Stimulated activated CD4-positive, alpha-beta T cell treated with anti-CD3 and anti-CD28 coated beads, Interleukin-4, amount 100 ng/mL, for 1 hour (primary cell): ENCODE measurements at places on chromosomes 1 and 21.

DNA sequence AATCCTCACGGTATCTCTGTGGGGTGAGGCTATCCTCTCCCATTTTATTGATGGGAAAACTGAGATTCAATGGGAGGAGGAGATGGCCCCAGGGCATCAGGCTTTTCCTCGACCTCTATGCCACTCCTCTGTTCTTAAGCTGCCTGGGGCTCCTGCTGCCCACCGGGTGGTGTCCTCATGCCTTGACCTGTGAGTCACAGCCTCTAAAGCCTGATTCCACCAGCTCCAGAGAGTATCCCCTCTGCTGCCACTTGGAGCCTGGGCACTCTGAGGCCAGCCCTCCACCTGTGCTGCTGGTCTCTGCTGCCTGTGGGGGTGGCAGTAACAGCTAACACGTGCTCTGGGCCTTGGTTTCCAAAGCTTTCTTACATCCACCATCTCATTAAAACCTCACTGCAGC is 241.2 kb downstream of the TRABD2B start:
- DNase-seq = no peak

GRCh38 chr1:16980473-16981268 is at the start of gene MFAP2:
Gene MFAP2 (minus strand): TSS chr1:16980620. CDS start chr1:16978273, 2,347 bp downstream.
- DNase-seq = peak; percentile 12

DNA sequence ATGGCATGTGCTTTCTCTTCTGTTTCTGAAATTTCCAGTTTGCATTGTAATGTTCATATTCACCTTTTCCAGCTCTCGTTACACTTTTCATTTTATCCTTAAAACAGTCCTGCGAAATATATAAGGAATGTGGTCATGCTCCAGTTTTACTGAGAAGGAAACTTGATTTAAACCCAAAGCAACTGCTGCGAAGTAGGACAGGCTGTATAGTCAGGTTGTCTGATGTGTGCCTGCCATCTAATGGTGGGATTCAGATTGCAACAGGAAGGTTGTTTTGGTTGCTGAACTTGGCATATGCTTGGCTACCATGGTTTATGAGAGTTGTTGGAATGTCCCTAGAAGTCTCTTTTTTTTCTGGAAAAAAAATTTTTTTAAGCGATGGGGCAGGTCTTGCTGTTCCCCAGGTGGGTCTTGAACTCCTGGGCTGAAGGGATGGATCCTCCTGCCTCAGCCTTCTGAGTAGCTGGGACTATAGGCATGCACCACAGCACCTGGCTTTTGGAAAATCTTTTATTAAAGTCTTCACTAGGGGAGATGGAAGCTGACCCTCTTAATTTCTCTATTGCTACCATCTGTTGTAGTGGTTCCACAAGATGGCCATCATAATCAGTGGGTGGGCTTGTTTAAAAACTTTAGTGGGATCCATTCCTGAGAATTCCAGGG is 86.9 kb downstream of the UCK2 start:
- peak; percentile 40 for DNase-seq

DNA sequence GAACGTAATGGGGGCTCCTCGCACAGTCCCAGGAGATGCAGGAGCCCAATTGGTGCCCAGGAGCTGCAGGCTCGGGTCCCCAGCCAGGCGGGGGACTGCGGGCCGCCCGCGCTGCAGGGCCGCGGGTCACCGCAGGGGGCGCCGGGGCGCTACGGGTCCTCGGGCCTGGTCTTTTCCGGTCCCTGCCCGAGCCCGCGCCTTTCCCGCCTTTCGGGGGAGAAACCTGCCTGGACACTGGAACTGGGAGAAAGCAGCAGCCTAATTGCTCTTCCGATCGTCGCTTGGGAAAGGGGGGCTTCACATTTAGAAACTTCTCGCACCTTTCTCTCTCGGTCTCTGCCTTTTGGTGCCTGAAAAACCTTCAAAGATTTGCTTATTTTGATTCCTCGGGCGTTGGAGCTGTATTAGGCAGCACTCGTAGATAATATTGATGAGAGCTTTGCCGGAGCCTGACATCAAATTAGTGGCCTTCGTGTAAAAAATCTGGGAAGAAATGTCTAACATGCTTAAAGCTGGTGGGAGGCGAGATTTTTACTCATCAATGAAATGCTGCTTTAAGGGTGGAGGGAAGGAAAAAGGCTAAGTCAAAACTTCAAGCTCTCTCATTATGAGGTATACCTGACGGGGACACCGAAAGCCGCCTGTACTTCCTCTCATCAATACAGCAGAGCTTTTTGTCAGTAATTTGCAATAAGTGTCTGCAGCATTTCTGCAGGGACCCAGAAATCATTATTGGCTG is 12.6 kb upstream of the BARHL2 start:
- DNase-seq = no peak

DNA sequence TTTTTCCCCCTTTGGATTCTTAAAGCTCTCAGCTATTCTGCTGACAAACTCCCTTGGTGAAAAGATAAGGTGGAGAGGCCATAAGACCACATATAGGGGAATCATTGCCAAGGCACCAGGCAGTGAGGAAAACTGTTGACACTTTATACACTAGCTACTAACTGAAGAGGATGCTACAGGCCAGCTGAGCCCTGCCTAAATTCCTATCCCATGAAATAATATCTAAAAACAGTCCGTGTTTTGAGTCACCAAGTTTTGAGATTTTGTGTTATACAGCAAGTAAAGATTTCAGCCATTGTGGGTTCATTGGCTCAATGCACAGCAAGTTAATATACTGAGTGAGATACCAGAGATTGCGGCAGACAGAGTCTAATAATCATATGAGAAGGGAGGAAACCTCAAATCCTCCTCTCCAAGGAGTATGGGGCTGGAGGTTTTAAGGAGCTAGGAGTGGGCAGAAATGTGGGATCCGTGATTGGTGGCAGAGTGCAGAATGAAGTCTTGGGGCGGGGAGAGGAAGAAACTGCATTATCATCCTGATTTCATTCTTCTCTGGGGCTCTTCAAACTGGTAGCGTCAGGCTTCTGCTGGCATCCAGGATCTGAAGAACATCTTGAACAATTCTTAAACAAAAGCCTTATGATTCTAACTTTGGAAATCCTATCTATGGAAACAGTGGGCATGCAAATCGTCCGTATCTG is 9.2 kb downstream of the CLDN8 start:
- no peak for DNase-seq

GRCh38 chr1:246213947-246214346 is 293.1 kb downstream of the SMYD3 start:
- DNase-seq = no peak

GRCh38 chr1:214330222-214330621 is 49.3 kb downstream of the SMYD2 start:
- DNase-seq = no peak

DNA sequence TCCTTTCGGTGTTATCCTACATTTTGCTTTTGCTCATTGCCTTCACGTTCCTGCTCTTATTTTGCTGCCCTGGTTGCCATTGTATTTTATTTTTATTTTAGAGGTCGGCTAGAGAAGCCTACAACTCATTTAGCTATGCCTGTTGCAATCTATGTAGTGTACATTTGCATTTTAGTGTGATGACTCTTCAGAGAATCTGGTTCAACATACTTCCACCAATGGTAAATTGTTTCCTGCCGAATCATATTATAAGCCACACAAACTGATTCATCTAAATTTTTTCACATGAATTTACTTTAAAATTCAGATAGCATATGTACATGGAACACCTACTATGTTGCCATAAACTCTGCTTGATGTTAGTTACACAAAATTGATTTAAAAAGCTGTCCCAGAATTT is 1596.9 kb downstream of the PLA2G4A start:
- no peak for DNase-seq

DNA sequence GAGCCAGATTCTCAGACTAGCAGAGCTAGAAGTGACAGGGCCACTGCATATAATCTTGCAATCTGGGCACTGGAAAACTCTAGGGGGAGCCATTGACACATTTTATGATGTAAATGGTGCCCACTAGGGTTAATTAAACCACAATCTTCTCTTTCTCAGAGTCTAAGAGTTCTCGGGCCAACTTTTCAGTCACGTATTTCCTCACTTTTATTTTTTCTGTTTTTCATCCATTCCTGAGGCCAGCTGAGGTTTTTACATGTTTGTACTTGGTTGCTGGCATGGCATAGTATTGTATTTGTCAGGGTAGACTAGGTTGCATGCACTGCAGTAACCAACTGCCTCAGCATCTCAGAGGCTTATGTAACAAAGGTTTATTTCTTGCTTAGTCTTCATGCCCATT is 138.2 kb downstream of the ZNF326 start:
- DNase-seq = no peak

DNA sequence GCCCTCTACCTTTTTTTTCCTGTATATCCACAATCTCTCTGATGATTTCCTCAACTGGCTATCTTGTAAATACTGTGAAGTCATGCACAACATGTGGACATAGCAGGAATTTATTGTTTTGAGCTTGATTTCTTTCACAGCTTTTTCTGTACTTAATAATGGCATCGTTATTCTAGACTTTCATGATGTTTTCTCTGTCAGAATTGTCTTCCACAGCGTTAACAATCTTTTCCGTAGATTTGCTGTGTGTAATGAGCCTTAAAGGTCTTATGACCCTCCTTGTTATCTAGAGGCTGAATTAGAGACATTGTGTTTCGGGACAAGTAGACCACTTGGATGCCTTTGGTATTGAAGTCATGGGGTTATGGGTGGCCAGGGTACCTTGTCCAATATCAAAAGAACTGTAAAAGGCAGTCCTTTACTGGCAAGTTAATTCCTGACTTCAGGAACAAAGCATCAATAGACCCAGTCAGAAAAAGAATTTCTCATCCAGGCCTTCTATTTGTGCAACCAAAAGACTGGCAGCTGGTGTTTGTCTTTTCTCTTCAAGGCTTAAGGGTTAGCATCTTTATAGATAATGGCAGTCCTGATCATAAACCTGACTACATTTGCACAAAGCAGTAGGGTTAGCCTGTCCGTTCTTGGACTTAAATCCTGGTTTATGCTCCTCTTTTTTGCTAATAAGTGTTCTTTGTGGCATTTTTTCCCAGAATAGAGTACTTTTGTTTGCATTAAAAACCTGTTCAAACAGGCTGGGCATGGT is 30.1 kb upstream of the CHAF1B start:
- DNase-seq = no peak

DNA sequence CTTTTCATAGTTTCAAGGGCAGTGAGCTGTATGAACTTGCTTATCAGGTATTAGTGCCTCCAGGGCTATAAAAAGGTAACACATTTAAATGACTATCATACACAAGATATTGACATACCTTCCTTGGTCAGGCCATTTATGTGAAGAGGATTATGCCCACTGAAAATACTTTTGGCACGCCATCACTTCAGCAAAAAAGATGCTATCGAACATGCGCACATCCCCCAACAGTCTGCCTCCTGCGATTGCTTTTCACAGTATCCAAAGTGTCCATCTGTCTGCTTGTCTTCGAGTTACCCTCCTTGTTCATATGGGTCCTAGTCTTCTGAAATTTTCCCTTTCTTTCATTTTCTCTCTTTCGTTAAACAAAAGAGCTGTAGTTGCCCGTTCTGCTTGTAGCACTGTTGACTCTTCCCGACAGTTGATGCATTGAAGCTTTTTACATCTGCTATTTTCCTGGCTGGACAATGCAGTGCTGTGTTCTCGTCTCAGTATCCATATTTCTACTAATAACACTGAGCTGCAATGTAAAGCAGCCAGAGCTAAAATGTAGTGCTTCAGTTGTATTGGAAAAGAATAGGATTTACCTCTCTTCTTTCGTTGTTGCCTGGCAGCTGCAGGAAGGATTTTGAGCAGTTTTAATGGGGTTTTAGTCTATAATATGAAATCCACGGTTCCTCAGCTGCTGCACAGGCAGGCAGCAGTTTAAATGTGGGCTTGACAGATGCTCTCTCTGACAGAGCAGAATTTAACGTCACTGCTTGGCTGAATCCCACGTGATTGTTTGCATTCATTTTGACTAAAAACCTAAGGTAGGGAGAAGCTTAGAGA is at the start of gene B3GALT2:
TSS of gene B3GALT2 (minus strand) at position 713 of the 831 bp plus-strand sequence. CDS start 5,051 bp downstream, outside the sequence.
- DNase-seq = no peak

- no peak for DNase-seq
Observed at GRCh38 chr1:103461161-103462105, 64.1 kb upstream of the RNPC3 start.

DNA sequence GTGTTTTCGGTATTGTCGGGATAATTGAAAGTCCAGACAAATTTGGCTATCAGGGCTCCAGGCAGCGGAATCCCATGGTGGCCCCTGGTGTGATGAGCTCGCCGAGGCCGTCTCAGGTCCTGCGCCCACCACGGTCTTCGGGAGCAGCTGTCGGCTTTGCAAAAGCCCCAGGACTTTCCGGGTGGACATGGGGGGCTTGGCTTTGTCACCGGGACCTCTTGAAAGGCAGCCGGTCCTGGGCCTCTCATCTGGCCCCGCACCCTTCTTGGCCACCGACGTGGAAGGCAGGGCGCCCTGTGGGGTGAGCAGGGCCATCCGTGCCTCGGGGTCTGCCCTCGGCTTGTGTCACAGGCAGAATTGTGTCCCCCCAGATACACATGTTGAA is 87.1 kb upstream of the ACTRT2 start:
- no peak for DNase-seq

- DNase-seq = no peak
Observed at GRCh38 chr1:184759112-184759511, 4.5 kb upstream of the EDEM3 start.

GRCh38 chr1:101507547-101507971 is 270.7 kb downstream of the S1PR1 start:
- no peak for DNase-seq

DNA sequence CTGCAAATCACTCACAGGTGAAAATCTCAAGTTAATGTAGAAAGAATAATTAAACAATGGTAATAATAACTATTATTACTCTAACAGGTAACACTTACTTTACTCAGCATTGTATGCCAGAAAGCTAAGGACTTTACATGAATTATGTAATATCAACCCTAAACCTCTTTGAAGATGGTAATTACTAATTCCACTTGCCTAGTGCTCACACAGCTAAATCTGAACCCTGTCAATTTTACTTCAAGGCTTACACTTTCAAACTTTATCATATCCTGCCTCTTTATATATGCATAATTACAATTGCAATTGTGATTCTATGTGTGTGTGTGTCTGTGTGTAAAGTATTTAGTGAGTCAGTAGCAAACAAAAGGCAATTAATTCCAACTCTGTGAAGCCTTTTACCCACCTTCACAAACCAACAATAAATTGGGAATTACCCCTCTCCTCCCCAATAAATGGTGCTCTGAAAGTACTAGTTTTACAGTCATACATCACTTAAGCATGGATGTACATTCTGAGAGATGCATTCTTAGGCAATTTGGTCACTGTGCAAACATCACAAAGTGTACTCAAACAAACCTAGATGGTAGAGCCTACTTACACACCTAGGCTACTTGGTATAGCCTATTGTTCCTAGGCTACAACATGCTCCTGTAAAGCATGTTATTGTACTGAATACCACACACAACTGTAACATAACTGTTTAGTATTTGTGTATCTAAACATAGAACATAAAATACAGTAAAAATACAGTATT is 5.9 kb downstream of the ZNF644 start:
- DNase-seq = no peak

DNA sequence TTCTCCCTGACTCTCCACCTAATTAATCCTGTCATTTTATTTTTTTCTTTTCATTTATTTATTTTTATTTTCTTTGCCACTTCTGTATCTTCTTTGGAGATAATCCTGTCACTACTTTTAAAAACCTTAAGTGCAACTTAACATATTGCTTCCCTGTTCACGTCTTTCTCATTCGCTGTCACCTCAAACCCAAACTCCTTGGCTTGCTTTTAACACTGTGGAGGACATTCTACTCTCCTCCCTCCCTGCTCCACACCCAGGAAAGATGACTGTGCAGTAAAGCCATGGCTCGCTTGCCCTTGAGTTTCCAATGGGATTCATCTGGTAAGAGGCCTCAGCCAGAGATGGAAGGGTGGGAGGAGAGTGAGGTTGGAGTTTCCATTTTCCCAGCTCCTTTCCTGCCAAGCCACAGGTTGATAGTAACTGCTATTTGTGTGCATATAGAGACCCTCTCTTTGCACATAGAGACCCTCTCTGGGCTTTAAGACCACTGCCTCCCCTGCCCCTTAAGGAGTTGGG is 6.4 kb upstream of the BRWD1 start:
- DNase-seq = no peak

- no peak for DNase-seq
Observed at GRCh38 chr1:14693949-14694348, 95.5 kb downstream of the KAZN start.
